ENCODE measurements at places on chromosomes 13 and 19.

GRCh38 chr13:32636711-32637110, 50.5 kb downstream of the PDS5B start:
- DNase-seq = no peak

GRCh38 chr13:27449081-27449603, 1.2 kb downstream of the MTIF3 start:
- no peak for DNase-seq

DNA sequence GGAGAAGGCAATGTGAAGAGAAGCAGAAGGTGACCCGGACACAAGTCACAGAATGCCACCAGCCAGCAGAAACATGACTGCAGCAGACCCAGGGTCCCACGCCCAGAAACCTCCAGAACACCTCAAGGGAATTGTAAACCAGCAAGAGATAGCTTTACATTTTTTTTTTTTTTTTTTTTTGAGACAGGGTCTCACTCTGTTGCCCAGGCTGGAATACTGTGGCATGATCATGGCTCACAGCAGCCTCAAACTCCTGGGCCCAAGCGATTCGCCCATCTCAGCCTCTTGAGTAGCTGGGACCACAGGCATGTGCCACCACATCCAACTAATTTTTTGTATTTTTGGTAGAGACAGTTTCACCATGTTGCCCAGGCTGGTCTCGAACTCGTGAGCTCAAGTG, 10.5 kb upstream of the CEACAM20 start:
- no peak for DNase-seq

- no peak for DNase-seq
Observed at GRCh38 chr13:45473627-45474026, 8.9 kb downstream of the COG3 start.

DNA sequence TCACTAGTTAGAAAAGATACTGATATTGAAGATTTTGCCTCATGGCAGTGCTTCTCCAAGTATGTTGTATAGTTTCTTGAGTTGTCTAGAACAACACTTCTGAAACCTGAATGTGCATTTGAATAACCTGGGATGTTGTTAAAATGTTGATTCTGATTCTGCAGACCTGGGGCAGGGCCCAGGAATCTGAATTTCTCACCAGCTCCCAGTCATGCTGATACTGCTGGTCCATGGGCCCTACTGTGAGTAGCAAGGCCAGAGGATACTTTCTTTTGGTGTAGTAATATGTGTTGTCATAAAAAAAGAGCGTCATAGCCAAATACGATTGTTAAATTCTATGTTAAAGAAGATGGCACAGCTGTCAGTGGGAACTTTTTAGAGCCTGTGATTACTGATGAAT, 41.6 kb upstream of the C1QTNF9 start:
- no peak for DNase-seq
